ENCODE measurements at places on chromosomes 2 and 18.

DNA sequence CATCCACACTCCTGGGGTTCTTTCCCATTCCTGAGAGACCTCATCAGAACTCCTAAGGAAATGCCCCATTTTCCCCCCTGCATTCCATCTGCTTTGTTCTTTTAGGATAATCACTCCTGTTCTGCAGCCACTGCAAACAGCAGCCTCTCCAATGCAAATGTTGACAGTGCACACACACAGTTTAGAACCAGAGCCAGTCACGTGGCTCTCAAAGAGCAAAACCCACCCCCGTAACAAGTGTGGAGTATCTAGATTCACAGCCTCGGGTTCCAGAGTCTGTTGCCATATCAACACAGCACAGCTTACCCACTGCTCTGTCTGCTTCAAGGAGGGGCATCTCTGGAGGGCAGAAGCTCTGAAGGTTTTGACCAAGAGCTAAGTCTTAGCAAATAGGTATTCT lies 180.0 kb downstream of the NAPG start:
- no peak for DNase-seq

- no peak for DNase-seq
These were observed 411.3 kb downstream of the CMPK2 start for GRCh38 chr2:6454286-6454990.

- no peak for DNase-seq
These were observed 1.8 kb downstream of the RFTN2 start for GRCh38 chr2:197673606-197674005.

- no peak for DNase-seq
These were observed 228.5 kb downstream of the CDCA7 start for GRCh38 chr2:173583196-173583595.

- peak; percentile 55 for DNase-seq
These were observed 954 bp upstream of the CTDSP1 start for GRCh38 chr2:218398437-218399390.

- peak; percentile 46 for DNase-seq
These were observed 11.4 kb downstream of the HK2 start for GRCh38 chr2:74845217-74845751.

GRCh38 chr2:148022351-148022750 lies 1.5 kb downstream of the MBD5 start:
- no peak for DNase-seq

DNA sequence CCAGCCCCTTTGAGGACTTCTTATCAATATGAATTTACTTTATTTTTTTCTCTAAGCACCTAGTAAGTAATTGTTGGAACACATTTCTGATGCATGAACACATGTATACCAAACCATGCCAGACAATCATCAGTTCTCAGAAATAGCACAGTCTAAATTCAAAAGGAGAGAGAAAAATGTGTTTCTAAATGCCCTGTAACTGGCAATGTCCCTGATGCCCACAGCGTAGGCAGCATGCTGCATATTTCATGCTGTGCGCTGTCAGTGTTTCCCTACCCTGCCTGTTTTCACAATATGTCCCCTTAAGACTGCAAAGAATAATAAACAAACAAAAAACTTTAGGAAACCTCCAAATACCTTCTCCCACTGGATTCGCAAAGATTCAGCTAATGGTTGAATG lies 881.0 kb upstream of the CHAC2 start:
- DNase-seq = no peak

DNA sequence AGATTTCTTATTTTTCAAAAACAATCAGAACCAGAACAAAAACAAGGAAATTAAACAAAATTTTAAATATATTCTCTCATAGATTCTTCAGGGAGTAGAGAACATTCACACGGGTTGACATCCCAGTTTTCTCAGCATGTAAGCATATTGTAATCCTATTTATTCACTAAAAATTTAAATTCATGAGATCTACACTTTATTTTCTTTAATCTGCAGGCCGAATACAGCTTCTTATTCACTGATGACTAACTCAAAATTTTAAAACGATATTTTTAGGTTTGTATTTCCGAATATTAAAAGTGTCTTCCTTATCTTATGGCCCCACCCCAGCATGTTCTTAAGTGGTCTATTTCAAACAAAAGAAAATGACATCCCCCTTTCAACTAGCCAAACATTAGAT lies 262.4 kb downstream of the MEIS1 start:
- no peak for DNase-seq

GRCh38 chr2:163983911-163984310 lies 248.1 kb upstream of the FIGN start:
- DNase-seq = no peak

DNA sequence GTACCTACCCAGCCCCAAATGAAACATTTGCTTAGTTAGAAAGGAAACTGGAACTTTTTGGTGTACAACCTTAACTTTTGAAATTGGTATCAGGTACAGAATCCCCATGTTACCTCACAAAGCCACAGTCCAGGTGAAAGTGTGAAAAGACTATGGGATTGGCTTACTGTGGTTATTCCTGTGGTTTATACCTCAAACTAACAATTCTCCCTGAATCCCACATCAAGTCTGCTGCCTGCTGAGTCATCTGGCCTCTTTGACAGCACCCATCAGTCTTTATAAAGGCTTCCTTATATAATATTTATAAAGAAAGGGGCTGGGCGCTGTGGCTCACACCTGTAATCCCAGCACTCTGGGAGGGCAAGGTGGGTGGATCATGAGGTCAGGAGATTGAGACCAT lies 164.6 kb downstream of the TMEM247 start:
- peak; percentile 12 for DNase-seq

All from stimulated activated CD4-positive, alpha-beta T cell treated with anti-CD3 and anti-CD28 coated beads, Interleukin-2, amount 100 ng/mL, for 24 hours (primary cell).